Hematopoietic multipotent progenitor cell treated with erythropoietin and hydrocortisone succinate and interleukin-3 and kit ligand, for 4 days (in vitro differentiated cells): ENCODE measurements at places on chromosomes 1 and 21.

DNA sequence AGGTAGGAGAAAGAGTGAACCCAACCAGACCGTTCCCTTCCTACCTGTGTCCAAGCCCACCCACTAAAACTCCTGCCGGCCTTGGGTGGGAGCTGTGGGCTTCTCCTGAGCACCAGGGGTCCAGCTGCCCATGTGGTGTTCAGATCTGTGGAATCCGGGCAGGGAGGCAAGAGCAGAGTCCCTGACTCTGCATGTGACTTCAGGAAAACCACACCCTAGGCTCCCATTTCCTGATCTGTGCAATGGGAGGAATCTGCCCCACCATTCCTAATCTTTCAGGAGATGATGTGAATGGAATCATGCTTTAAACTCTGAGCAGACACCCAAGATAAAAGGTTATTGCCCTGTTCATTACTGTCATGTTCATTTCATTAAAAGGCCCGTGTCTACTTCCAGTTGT lies 27.6 kb downstream of the EIF2D start:
- DNase-seq = no peak

DNA sequence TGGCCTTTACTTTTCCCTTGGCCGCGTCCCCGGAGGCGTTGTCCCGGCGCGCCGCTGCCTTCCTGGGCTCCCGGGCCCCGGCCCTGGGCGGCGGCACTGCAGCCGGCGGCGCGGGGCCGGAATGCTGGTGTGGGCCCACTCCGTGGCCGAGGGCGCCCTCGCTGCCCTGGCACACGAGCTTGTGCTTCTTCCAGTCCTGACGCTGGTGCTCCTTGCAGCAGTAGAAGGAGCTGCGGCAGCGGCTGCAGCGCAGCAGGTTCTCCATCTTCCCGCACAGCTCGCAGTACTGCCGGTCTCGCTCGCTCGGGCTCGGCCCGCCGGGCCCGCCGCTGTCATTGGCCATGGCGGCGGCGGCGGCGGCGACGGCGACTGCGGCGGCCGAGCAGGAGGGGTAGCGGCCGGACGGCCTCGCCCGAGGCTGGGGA lies 529 bp downstream of the EGLN1 start:
- DNase-seq = no peak

DNA sequence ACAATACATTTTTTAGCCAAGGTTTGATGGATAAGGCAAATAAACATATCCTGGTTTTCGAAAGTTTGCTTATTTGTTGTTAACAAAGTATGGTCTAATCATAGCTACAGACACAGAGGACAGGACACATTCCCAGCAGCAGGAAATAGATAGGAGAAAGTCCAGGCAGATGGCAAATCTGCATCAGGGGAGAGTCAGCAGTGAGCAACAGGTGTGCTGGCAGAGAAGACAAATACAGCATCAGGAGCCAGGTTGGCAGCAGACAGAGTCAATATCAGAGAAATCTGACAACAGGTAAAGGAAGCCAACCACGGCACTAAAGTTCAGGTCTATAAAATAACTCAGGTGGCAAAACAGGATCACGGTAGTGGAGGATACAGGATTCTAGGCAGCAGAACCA lies 210.7 kb upstream of the PTBP2 start:
- no peak for DNase-seq

DNA sequence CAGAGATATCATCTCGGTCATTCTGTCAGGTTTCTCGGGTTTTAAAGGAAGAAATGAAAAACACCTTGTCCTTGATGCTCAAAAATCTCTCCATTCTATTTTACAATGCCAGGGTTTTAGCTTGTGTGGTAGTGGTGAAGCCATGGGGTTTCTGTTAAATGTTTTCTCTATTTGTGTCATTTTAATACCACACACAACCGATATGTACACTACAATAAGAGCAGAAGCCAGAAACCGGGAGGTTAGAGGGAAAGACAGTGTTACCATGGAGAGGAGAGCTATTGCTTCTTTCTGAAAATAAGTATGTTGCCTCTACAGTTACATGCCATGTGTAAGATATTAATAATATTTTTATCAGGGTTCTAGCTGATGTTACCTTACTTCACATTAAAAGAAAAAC lies 2.8 kb downstream of the SLC35D1 start:
- no peak for DNase-seq

GRCh38 chr21:27756191-27756590 lies 789.3 kb upstream of the ADAMTS5 start:
- no peak for DNase-seq

DNA sequence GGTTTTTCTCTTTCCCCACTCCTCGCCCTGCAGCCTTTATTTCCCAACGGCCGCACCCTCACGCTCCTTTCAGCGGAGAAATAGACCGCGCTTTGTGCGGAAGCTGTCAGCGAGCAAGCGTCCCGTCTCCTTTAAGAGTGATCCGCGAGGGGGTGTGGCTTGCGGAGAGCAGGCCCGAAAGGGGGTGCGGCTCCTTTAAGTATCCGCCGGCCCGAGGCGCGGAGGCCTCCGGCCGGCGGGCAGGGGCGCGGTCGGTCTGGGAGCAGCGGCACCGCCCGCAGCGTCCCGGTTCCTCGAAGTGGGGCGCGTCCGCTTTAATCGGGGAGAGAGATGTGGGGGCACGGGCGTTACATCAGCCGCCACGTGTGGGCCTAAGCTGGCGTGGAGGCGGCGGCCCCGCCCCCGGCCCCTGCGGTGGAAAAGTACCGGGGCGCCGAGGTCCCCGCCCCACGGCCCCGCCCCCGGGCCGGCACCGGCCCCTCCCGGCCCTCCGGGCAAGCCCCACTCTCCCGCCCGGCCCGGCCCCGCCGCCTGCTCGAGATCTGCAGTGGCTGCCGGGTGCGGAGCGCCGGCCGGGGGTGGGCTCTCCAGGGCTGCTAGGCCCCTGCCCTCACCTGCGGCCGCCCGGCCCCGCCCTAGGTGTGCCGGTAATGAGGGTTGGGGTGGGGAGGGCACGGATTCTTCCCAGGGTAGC lies 1.2 kb downstream of the SLC6A9 start:
- DNase-seq = peak; percentile 98

DNA sequence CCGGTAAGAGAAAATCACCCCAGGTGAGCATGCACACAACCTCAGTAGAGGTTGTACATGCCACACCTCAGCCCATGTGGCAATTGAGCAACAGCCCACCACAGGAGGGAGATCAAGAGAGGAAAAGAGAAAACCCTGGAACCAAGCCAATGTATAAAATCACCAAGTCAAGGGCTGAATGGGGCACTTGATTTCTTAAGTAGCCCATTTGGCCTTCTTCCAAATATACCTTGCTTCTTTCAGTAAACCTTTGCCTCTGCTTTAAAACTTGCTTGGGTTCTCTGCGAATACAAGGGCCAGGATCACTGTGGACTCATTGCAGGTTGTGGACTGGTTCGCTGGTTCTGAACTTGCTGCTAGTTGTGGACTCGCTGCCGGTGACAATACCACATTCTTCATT lies 1814.0 kb downstream of the PLA2G4A start:
- DNase-seq = no peak

DNA sequence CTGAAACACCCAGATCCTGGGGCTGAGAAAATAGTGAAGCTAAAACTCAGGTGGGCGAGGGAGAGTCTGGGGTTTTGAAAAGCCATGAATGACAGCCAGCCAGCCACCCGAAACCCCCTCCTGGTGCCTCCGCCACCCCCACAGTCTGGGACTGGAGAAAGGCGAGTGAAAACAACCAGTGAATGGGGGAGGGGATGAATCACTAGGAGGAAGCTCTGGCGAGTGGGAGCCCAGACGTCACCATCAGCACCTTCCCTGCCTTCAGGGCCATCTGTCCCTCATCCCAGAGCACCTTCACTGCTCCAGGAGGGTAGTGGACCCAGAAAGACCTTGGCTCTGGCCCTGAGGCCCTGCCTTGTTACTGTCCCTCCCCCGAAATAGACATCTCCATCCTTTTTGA lies 9.2 kb downstream of the RORC start:
- DNase-seq = no peak

GRCh38 chr1:31984419-31985347 lies 29.0 kb upstream of the KHDRBS1 start:
- DNase-seq = peak; percentile 29
